Stimulated activated CD4-positive, alpha-beta T cell treated with anti-CD3 and anti-CD28 coated beads, Interleukin-12 subunit alpha, Interleukin-12 subunit beta, amount 100 ng/mL, for 24 hours (primary cell): ENCODE measurements at places on chromosomes 1 and 21.
A peak's percentile ranks its signal among the peaks of the same experiment; 100 is the strongest.

DNA sequence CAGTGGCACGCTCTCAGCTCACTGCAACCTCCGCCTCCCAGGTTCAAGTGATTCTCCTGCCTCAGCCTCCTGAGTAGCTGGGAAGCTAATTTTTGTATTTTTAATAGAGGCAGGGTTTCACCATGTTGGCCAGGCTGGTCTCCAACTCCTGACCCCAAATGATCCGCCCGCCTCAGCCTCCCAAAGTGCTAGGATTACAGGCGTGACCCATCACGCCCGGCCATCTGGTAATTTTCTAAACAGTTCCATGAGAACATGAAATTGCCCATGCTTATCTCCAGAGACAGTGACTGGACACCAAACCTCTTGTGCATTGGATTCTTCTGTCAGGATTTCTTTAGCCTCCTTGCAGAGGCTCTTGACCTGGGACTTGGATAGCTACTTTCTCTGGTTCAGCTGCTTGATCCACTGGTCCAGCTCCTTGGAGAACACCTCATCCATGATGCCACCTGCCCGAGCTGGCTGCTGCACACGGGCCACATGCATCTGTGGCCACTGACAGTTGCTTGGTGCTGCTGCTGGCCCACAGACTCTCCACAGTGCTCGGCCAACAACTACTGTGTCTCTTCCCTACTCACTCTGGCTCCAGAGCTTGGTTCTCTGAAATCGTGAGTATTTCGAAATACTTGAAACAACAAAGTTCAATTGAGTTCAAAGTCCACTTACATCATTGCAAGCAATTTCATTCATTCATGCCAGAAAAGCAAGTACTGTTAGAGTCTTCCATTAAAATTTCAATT, 40.0 kb upstream of the CTPS1 start:
- DNase-seq: no peak

GRCh38 chr1:26351590-26352337, 2.2 kb downstream of the CRYBG2 start:
- no peak for DNase-seq

DNA sequence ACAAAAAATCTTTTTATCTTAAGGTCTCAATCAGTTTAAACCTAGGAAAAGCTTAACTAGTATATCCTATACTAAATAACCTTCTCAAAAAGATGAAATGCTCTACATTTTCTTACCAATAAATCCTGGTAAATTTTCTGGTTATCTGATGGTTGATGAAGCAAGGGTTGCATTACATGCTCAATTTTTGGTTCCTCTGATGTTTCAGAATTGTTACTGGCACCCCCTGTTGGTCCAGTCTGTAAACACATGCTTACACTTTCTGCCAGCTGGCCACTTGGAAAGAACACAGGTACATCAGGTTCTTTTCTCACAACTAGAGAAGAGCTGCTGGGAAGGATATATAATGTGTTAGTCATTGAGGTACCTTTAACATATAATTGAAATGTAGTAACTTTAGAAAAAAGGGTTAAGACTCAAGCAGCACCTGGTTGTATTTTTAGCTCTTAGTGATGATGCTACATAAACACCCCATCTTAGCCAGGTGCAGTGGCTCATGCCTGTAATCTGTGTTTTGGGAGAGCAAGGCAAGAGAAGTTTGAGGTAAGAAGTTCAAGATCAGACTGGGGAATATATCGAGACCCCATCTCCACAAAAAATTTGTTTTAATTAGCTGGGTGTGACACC, 30.9 kb upstream of the TAL1 start:
- DNase-seq: peak; percentile 6

DNA sequence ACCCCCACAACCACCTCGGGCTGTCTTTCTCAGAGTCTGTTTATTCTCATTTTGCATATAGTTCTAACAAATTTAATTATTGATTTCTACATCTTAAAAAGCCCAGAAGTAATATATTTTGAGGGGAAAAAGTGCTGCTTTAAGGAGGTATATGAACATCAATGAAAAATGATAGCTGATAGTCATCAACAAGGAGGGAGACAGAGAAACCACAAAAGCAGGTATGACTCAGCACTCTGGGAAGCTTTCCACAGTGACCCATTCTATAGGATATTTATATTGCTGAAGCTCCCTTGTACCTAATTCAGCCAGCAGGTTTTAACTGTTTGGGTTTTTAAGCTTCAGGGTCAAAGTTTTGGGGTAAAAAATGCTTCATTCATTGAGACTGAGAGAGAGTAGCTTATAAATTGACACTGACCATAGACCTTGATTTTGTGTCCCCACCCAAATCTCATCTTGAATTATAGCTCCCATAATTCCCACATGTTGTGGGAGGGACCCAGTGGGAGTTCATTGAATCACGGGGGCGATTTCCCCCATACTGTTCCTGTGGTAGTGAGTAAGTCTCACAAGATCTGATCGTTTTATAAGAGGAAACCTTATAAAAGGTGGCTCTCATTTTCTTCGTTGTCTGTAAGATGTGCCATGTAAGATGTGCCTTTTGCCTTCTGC, 27.4 kb downstream of the VANGL1 start:
- DNase-seq: no peak

- no peak for DNase-seq
These were observed 2.2 kb upstream of the UBE2J2 start for GRCh38 chr1:1275836-1276235.

- no peak for DNase-seq
These were observed 1280.3 kb upstream of the B3GALT2 start for GRCh38 chr1:194466706-194467105.

GRCh38 chr21:44686843-44687561, 5.0 kb upstream of the KRTAP12-1 start:
- no peak for DNase-seq

GRCh38 chr1:3514404-3514803, 59.9 kb downstream of the ARHGEF16 start:
- DNase-seq: no peak

DNA sequence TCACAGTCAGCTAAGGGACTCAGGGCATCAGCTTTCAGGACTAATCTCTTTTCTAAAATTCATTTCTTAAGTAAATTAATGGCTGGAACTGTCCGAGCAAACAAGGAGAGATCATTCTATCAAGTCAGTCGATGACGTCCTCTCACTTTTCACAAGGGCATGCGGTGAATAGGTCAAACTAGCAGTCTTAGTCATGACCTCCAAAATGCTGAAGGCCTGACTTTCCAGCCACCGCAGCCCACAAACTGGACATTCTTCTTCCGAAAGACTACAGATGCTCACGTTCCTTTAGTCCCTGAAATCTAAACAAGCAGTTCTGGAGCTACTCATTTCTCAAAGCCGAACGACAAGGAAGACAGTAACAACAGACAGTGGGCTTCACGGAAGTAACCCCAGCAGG, 127.9 kb downstream of the TIAM1 start:
- no peak for DNase-seq

- DNase-seq: no peak
These were observed 116.6 kb upstream of the SYT6 start for GRCh38 chr1:114270282-114270681.
